ENCODE measurements at places on chromosomes 6 and 20. TPM values are rescaled to one million over a fixed set of nuclear protein-coding genes. Genes with fewer than 3 reads are reported as not detected.
A peak's percentile ranks its signal among the peaks of the same experiment; 100 is the strongest.

GRCh38 chr6:153208706-153209105 lies 77.6 kb upstream of the RGS17 start:
- DNase-seq, result peak; percentile 31

DNA sequence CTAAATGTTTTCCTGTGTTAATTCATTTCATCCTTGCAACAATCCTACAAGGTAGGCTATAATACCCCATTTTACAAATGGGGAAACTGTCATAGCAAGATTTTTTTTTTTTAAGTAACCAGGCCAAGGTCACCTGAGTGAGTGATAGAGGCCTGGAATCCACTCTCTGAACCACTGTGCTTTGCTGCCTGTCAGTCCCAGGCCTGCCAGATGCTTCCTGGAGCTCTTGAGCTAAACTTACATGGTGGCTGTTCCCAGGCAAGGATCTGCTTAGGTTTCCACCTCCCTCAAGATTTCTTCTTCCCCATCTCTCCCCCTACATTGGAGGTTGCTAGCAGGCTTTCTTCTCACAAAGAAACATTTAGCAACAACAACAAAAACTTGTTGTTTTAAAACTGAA lies 32.7 kb upstream of the RNF8 start:
- no peak for DNase-seq

DNA sequence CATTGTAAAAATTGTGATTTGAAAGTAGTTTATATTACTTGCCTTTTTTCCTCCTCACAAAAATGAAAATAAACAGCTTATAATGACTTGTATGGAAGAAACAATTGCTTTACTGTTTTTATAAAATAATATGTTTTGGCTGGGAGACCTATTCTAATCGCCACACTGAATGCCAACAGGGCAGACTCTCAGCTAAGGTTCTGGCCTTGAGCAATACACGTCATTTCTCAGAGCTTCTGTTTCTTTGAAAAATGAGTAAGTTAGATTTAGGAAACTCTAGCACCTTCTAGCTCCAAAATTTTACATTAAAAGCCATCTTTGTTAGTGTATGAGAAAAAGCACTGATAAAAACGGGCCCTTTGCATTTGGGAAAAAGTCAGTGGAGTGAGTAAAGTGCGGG lies 166.6 kb downstream of the ARID1B start:
- DNase-seq, result no peak

- no peak for DNase-seq
Observed at GRCh38 chr20:41900201-41900691, 282.1 kb upstream of the CHD6 start.

DNA sequence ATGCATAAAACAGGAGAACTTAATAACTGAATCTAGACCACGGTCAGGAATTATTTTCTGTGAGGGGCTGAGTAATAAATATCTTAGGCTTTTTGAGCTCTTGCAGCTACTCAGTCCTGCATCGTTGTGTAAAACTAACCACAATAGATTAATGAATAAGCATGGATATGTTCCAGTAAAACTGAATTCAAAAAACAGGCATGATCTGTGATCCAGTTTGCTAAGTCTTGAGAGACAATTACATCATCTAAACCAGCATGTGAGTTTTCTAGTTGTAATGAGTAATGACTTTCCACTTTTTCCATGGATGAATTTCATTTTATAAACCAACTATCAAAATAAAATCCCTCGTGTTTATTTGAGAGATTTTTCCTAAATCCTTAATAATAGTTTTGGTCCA lies 336.8 kb downstream of the RFPL4B start:
- no peak for DNase-seq

GRCh38 chr6:145345094-145345493 lies 390.2 kb downstream of the EPM2A start:
- DNase-seq, result no peak

- DNase-seq, result no peak
Observed at GRCh38 chr6:169707772-169708171, 5.8 kb downstream of the C6orf120 start.

GRCh38 chr6:11279284-11279689 lies 46.8 kb upstream of the NEDD9 start:
- no peak for DNase-seq

DNA sequence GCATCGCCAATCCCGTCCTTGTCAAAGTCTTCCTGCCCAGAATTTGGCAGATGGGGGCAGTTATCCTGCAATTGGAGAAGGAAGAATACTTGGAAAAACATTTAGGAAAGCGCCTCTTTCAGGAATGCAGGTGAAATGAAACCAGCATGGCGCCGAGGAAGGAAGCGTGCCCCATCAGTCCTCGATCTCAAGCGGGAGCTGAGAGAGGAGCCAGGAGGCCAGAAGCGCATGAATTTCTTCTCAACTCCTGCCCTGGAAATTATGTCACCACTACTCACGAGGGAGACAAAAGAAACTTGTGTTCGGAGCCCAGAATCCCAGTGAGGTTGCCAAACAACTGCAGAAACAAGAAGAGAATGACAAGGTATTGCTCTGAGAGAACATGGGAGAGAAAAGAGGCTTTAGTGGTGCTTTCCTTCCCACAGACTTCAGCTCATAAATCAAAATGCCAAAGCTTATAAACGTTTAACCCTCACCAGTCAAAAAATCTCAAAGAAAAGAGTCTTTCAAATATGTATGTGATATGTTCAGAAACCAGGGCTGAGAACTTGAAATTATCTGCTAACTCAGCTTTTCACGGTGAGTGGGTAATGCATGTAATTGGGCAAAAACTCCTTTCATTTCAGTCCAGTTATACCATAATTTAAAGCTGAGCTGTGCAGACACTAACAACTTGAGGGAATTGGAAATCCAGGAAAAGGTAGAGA lies 23.9 kb downstream of the THBS2 start:
- DNase-seq, result no peak

- DNase-seq, result peak; percentile 54
Observed at GRCh38 chr20:19212821-19213502, 520 bp downstream of the SLC24A3 start.

- no peak for DNase-seq
Observed at GRCh38 chr6:74103417-74103816, 407.4 kb downstream of the CD109 start.

GRCh38 chr6:111753573-111753972 lies 119.7 kb downstream of the FYN start:
- DNase-seq, result no peak

DNA sequence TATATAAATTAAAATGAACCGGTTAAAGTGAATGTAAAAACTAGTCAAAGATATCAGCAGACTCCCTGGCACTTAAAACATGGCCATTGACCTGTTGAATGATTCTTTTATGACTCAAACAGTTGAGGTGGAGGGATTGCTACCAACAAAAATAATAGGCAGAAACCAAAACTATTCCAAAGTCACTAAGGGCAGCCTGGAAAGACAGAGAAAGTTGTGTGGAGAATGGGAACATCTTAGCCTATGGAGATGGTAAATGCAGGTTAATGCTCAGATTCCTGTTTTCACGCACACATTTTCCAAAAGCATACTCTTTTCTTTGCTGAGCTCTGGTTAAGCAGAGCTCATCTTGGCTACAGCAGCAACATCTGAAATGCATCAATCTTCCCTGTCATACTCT lies 553.5 kb downstream of the HACE1 start:
- DNase-seq, result no peak

DNA sequence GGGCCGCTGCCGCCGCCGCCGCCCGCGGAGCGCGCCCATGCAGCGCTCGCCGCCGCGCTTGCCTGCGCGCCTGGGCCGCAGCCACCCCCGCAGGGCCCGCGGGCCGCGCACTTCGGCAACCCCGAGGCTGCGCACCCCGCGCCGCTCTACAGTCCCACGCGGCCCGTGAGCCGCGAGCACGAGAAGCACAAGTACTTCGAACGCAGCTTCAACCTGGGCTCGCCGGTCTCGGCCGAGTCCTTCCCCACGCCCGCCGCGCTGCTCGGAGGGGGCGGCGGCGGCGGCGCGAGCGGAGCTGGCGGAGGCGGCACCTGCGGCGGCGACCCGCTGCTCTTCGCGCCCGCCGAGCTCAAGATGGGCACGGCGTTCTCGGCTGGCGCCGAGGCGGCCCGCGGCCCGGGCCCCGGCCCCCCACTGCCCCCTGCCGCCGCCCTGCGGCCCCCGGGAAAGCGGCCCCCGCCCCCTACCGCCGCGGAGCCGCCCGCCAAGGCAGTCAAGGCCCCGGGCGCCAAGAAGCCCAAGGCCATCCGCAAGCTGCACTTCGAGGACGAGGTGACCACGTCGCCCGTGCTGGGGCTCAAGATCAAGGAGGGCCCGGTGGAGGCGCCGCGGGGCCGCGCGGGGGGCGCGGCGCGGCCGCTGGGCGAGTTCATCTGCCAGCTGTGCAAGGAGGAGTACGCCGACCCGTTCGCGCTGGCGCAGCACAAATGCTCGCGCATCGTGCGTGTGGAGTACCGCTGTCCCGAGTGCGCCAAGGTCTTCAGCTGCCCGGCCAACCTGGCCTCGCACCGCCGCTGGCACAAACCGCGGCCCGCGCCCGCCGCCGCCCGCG lies 730 bp downstream of the INSM1 start:
- DNase-seq, result no peak

DNA sequence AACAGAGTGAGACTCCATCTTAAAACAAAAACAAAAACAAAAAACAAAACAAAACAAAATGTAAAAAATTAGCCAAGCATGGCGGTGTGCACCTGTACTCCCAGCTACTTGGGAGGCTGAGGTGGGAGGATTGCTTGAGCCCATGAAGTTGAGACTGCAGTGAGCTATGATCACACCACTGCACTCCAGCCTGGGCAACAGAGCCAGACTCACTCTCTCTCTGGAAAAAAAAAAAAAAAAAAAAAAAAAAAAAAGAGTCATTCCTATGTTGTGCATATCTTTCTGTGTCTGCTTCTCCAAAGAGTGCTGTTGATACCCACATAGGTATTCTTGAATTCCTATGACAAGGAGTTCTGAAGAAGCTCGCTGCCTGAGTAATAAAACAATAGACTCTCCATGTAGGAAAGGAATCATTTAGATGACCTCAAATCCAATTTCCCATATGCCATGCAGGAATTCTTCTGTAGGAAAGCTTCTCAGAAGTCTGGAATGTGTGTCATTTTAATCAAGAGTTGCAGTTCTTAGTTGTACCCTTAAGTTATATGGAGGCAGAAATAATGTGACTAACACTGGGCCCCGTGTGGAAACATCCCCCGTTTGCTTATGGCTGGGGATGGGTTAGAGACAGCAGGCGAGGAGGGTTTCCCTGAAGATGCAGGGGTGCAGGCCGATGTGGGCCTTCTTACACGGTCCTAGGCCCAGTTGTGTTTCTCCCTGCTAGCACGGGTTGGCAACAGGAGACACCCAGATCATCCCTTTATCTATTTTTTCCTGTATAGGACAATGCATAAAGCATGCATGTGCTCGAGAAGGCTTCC lies 79.4 kb downstream of the ZDHHC14 start:
- DNase-seq, result no peak

GRCh38 chr20:42924215-42924614 lies 265.5 kb downstream of the PTPRT start:
- no peak for DNase-seq

DNA sequence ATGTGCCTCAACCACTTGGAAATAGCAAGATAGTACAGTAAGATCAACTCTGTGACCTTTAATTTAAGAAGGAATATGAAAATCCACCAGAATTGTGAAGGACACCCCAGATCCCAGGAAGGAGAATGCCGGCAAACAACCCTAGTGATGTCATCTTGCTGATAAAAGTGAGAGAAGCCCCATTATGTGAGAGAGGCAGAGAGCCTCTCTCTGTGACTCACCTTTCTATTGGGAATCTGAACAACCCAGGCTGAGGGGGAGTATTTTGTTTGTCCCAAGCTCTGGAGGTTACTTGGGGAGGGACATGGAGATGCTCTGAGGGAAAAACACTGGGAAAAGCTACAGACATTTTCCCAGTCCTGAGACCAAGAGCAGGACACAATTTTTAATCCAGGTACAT lies 188.3 kb upstream of the FERMT1 start:
- no peak for DNase-seq

GRCh38 chr6:43378631-43379030 lies 9.2 kb upstream of the ZNF318 start:
- DNase-seq, result no peak

DNA sequence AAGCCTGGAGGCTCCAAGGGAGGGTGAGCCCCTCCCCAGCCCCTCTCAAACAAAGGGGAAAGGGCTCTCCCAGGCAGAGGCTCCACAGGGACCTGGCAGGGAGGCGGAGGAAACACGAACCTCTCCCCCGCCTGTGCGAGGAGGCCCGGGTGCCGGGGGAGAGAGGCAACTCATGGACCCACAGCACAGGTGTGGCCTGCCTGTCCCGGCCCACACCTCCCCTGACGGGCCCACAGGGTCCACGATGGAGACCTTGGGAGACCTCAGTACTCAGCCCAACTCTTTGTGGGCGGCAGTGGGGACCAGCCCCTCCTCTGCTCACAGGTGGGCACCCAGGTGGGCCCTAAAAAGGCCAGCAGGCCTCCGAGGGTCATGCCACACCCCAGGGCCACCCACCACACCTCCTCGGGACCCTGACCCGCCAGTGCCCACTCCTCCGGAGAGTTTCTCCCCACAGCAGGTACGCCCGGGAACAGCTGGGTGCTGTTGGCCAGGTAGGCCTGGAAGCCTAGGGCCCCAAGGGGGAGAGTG lies 12.2 kb downstream of the LAMA5 start:
- DNase-seq, result no peak

GRCh38 chr20:32830437-32830836 lies 10.7 kb downstream of the MAPRE1 start:
- DNase-seq, result no peak

DNA sequence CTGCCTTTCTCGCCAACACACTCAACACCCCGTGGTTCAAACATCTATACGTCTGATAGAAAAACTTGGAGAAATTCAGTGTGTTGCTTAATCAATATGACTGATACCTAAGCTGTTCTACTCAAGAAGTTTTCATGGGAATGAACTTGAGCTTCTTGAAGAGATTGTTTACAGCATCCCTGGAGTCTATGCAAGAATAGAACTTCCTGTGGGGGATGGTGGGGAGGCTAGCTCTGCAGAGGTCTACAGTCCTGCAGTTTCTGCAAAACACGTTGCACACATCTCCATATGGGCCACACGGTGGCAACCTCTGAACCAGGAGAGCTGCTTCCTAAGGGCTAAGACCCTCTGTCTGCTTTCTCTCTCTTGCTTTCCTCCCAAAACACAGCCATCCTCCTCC lies 32.7 kb upstream of the FANCE start:
- no peak for DNase-seq

- DNase-seq, result no peak
Observed at GRCh38 chr6:157151989-157152388, 171.3 kb downstream of the TMEM242 start.

Gene ZNF165
- total RNA-seq, result 0.42 TPM

Gene DDX43
- total RNA-seq, result 0.26 TPM

Gene DEFB124
- total RNA-seq, result not detected

Gene ARG1
- not detected for total RNA-seq

Gene ZSWIM1
- 12.0 TPM for total RNA-seq

Gene OPRM1
- not detected for total RNA-seq

Gene RBM38
- 49.4 TPM for total RNA-seq

Gene UBE3D
- 2.3 TPM for total RNA-seq

Gene FHL5
- total RNA-seq, result 5.5 TPM

Gene ANKS1A
- total RNA-seq, result 32.1 TPM

Gene WFDC10B
- total RNA-seq, result not detected

Gene RALGAPB
- 23.1 TPM for total RNA-seq

Gene TTBK1
- 0.68 TPM for total RNA-seq

Gene CST2
- not detected for total RNA-seq

Gene SLC22A3
- total RNA-seq, result 0.58 TPM

Measured in heart right ventricle (tissue), 16 donors.